NCI-H1694 treated with DMSO at 0.1 percent for 48 hours (cell line): ENCODE measurements at places on chromosomes 2 and 18.

DNA sequence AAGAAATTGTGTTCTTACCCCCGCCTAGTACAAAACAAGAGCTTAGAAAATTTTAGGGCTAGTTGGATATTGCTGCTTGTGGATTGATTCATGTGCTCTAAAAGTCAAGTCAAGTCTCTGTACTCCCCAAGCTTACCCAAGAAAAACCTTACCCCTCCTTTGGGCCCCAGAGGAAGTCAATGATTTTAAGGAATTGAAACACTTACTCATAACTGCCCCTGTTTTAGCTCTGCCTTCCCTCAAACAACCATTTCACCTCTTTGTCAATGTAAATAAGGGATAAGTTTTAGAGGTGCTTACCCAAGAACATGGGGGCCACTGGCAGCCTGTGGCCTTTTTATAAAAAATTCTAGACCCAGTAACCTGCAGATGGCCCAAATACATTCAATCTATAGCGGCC is 136.6 kb upstream of the RMP24 start:
- no peak for DNase-seq

DNA sequence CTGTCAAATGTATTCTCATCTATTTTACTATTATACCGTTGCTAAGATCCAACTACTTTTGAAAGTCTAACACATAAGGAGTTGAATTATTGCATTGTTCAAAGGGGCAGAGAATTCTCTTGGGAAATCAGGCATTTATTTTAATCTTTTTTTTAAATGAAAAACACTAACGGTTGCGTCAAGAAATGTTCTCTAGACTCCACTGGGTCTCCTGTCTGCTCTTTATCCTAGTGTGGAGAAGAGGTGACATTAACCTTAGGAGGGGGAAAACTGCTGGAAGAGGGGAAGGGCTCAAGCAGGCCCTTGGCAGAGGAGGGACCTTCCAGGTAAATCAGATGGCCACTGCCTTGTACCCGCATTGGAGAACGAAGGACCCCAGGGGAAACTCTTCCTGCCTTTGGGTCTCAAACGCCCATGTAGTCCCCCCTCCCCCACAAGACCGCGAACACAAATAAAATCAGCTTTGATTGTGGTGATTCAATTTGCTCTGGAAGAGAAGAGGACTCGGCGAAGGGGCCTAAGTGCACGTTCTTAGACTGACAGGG is 1.1 kb upstream of the APCDD1 start:
- DNase-seq = no peak

DNA sequence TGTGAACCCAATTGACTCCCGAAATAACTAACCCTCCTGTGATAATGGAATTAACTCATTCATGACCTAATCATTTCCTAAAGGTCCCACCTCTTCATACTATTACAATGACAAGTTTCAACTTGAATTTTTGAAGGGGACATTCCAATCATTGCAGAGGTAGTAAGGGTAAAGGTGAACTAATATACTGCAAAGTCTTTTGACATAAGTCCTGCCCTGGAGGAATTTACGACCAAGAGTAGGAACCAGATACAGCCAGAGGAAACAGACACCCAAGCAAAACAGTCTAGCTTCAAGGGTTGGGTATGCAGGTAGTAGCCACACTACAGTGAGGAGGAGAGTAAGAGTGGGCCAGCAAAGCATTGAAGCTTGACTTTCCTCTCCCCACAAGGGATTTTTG is 1.2 kb upstream of the SRBD1 start:
- DNase-seq = no peak

- DNase-seq = no peak
Observed at GRCh38 chr2:110116033-110116710, 550 bp upstream of the MALL start.

GRCh38 chr2:165610591-165611029 is 141.1 kb downstream of the CSRNP3 start:
- no peak for DNase-seq

GRCh38 chr2:127389778-127390435 is 2.1 kb upstream of the MAP3K2 start:
- no peak for DNase-seq

GRCh38 chr2:7860693-7861092 is 821.2 kb upstream of the ID2 start:
- no peak for DNase-seq

DNA sequence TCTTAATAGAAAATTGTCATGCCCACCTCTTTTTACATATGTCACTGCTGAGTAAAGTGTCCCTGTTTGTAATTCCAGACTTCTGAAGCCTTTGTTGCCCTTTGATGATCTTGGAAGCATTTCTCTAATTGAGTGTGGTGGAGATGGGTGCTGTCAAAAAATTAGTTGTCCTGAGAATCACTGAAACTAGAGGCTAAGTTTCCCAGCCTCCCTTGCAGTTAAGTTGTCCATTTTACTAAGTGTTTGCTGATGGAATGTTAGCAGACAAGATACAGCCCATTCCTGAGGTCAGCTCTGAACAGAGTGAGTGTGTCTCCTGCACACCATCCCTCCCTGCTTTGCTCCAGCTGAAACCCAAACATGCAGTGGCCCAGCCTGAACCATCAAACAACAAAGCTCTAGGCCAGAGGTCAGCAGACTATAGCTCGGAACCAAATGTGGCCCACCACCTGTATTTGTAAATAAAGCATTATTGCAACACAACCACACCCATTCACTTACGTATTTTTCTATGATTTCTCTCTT is 28.1 kb upstream of the TMEM177 start:
- DNase-seq = no peak

- DNase-seq = no peak
Observed at GRCh38 chr2:143246815-143247744, 117.9 kb downstream of the ARHGAP15 start.

DNA sequence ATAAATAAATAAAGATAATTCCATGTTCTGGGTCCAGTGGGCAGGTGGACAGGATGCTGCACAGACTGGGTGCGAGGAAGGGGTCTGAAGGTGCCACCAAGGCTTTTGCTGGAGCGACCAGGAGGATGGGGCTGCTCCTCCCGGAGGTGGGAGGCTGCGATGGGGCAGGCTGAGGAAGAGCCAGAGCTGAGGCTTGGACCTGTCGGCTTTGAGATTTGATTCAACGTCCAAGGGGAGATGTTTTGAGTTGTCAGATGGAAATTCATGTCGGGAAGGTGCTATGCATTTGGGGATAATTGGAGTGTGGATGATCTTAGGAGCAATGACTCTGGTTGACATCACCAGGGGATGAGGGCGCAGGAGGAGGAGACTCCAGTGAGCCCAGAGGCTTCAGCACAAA is 11.7 kb downstream of the ALLC start:
- DNase-seq = no peak

GRCh38 chr2:198017068-198017467 is 212.7 kb downstream of the PLCL1 start:
- no peak for DNase-seq

DNA sequence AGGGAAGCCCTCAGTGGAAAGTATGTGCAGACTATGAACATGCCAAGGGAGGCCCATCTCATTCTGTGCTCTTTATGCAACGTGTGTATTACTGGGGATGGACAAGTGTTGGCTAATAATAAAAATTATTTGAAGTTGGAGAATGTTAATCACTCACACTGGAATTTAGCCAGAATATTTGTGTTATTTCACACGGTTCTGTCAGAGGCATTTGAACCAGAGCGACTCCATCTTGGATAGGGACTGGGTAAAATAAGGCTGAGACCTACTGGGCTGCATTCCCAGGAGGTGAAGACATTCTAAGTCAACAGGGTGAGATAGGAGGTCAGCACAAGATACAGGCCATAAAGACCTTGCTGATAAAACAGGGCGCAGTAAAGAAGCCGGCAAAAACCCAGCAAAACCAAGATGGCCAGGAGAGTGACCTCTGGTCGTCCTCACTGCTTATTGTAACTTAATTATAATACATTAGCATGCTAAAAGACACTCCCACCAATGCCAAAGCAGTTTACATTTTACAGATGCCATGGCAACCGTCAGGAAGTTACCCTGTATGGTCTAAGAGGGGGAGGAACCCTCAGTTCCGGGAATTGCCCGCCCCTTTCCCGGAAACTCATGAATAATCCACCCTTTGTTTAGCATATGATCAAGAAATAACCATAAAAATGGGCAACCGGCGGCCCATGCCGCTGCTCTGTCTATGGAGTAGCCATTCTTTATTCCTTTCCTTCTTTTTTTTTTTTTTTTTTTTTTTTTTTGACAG is 2.6 kb upstream of the FZD5 start:
- no peak for DNase-seq

GRCh38 chr2:186445506-186445905 is 40.6 kb upstream of the ZC3H15 start:
- no peak for DNase-seq

- no peak for DNase-seq
Observed at GRCh38 chr2:217218269-217219163, 358.7 kb upstream of the TNP1 start.

DNA sequence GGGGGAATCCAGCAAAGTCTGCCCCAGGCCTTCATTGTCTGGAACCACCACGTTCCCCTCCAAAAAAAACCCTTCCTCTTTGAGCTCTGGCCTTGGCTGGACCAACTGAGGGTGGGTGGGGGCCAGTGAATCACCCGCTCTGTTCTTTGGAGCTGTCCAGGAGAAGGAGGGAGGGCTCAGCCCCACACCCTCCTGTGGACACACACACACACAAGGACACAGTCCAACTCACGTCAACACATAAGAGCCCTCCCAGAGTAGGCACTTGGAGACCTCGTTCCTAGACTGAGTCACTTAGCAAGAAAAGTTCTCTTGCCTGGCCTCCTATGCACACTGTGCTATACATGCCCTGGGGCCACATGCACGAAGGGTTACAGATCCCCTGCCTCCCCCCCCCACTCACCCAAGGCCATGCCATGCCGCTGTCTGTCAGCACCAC is 1.2 kb upstream of the TNS1 start:
- DNase-seq = no peak
